ENCODE measurements at places on chromosomes 5 and 9. TPM values are rescaled to one million over a fixed set of nuclear protein-coding genes. Genes with fewer than 3 reads are reported as not detected.

- no peak overlapping the region for H3K4me3 ChIP-seq
- DNase-seq: no peak
- no peaks in the 10 kb centered on the region for H3K36me3 ChIP-seq
These were observed 472.0 kb upstream of the WWC1 start for GRCh38 chr5:167819406-167819805.

GRCh38 chr5:63962279-63962678, at the start of gene HTR1A:
Gene HTR1A (minus strand): TSS chr5:63962445. CDS start chr5:63961719, 726 bp downstream.
- H3K4me1 ChIP-seq: no peaks in the 10 kb centered on the region
- peaks cover 2% of the 10 kb centered on the region for H3K27me3 ChIP-seq
- no peak within 1 kb of the TSS for H3K4me3 ChIP-seq
- no peaks in the 10 kb centered on the region for H3K36me3 ChIP-seq

GRCh38 chr9:127351182-127352166, 45.5 kb upstream of the SLC2A8 start:
- peaks cover 3% of the 10 kb centered on the region for H3K27me3 ChIP-seq
- DNase-seq: no peak
- H3K4me1 ChIP-seq: no peaks in the 10 kb centered on the region
- H3K4me3 ChIP-seq: no peak overlapping the region
- H3K36me3 ChIP-seq: no peaks in the 10 kb centered on the region

DNA sequence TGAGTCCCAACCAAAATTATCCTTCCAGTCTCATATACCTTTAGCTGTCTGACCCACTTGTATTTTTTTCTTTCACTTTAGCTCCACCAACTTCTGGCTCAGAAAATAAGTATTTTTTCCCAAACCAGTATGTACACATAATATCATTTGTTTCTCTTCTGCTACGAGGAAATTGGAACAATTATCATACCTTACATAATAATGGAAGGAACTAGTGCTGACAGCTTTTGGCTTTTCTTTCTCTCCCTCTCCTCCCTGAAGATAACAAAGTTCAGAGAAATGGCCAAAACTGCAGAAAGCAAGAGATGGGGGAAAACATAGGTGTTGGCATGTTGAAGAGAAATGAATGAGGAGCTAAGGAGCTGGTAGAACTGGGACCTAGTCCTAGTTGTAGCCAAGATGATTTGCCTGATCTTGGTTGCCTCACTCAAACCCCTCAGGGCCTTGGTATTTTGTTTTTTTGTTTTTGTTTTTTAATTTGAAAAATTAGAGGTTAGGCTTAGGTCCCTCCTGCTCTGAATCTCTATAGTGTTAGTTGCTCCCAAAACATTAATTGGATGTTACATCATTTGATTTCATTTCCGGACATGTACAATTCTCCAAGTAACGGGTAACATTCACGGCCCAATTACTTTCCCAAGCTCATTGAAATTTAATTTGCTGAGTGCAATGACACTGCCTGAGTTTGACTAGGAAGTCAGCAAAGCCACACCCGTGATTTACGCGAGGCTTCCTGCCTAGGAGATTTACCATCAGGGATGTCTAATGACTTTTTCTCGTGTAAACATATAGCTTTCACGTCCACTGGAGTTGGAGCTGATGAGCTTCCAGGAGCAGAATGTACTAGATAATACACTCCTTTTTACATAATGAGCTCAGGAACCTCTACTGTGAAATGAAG, 291.6 kb downstream of the TLE1 start:
- H3K4me1 ChIP-seq: peaks cover 19% of the 10 kb centered on the region
- no peaks in the 10 kb centered on the region for H3K36me3 ChIP-seq
- no peak overlapping the region for H3K4me3 ChIP-seq
- H3K27ac ChIP-seq: no peak overlapping the region
- DNase-seq: no peak

DNA sequence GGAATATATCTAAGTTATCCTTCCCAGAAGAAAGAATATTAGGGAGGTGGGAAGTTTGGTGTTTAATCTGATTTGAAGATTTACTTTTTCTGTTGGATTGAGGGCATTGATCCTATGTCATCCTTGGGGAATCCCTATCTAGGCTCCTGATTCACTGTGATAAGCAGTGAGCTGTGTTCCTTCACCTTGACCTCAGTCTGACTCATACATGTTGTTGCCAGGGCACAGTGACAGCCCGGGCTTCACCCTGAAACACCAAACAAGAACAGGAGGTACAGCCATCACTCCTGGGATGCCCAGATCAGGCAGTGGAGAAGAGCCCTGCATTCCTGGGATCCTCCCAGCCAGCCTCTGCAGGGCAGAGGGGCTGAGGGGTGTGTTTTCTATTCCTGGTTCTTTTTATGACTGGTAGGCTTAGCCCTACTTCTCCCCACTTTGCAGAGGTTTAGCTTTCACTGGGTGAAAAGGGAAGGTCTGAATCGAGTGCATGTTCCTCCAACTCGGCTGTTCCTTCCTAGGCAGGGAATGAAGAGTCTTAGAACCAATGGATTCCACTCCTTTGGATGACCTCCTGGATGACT, 3.1 kb upstream of the FAM53C start:
- H3K27me3 ChIP-seq: no peaks in the 10 kb centered on the region
- no peak overlapping the region for H3K4me3 ChIP-seq
- H3K4me1 ChIP-seq: peaks cover 25% of the 10 kb centered on the region
- DNase-seq: no peak
- no peaks in the 10 kb centered on the region for H3K36me3 ChIP-seq

DNA sequence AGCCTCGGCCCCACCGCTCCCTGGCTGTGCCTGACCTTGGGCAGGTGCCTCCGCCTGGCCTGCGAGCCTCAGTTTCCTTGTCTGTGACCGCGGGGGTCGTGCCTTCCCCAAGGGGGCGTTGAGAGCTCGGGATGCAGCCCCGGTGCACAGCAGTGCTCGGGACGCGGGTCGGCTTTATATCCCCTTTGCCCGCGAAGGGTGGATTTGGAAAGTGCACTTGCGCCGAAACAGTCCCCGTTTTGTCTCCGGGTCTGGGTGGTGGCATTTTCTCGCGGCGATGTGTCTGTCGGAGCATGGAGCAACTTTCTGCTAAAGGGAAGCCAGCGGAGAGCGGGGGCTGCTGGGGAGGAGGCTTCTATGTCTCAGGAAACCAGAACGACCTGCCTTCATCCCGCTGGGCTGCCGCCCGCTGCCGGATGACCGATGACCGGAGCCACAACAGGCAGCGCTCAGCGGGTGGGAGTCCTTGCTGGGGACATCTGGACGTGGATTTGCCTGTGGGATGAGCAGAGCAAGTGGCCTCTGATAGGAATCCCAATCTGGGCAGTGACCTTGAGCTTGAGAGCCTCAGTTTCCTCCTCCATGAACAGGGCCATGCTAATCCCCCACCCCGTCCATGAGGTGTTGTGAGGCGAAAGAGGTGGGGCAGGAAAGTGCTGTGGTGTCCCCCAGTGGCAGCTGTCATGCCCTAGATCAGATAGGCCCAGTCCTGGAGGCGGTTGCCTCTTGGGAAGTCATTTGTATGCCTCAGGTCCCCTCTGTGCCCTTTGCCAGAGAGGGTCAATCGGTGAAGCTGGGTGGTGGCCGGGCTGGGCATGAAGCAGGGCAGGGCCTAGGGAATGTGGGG, 651 bp downstream of the HRH2 start:
- peak overlapping the region; percentile 64 for H3K4me3 ChIP-seq
- H3K4me1 ChIP-seq: no peaks in the 10 kb centered on the region
- no peaks in the 10 kb centered on the region for H3K36me3 ChIP-seq

DNA sequence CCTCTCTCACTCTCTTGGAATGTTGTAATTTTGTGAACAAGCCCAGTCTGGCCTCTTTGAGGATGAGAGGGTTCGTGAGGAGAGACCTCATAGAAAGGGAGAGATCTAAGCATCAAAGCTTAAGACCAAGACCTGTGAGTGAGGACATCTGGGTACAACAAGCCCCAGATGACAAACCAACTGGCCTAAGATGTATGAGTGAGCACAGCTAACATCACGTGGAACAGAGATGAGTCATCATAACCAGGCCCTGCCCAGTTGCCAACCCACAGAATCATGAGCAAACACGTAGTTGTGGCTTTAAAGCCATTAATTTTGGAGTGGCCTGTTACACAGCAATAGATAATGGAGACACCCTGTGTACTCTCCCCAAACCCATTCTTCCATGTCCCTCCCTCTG, 439.1 kb upstream of the KIF2A start:
- no peak overlapping the region for H3K4me3 ChIP-seq
- DNase-seq: no peak
- H3K36me3 ChIP-seq: no peaks in the 10 kb centered on the region
- no peaks in the 10 kb centered on the region for H3K4me1 ChIP-seq

DNA sequence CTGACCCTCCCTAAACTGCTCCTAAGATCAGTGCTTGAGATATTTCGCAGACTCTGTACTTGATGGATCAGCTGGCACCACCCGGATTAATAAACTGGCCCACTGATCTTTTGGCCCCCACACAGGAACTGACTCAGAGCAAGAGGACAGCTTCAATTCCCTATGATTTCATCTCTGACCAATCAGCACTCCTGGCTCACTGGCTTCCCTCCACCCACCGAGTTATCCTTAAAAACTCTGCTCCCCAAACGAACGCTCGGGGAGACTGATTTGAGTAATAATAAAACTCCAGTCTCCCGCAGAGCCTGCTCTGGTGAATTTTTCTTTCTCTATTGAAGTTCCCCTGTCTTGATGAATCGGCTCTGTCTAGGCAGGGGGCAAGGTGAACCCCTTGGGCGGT, 36.5 kb upstream of the CD180 start:
- H3K27ac ChIP-seq: no peak overlapping the region
- DNase-seq: no peak
- no peaks in the 10 kb centered on the region for H3K36me3 ChIP-seq
- H3K4me3 ChIP-seq: no peak overlapping the region
- H3K4me1 ChIP-seq: peaks cover 9% of the 10 kb centered on the region
- H3K27me3 ChIP-seq: no peaks in the 10 kb centered on the region

- H3K27me3 ChIP-seq: no peaks in the 10 kb centered on the region
- peaks cover 12% of the 10 kb centered on the region for H3K4me1 ChIP-seq
- H3K36me3 ChIP-seq: no peaks in the 10 kb centered on the region
- no peak for DNase-seq
- no peak overlapping the region for H3K27ac ChIP-seq
These were observed 181.3 kb upstream of the GNA14 start for GRCh38 chr9:77829420-77829819.

BAAT gene
- total RNA-seq: under 0.01 TPM

MLANA gene
- total RNA-seq: under 0.01 TPM

TRPM3 gene
- 1.2 TPM for total RNA-seq

CCL27 gene
- 0.36 TPM for total RNA-seq

MCC gene
- total RNA-seq: 45.6 TPM

CNTNAP3 gene
- 1.4 TPM for total RNA-seq

FAM114A2 gene
- total RNA-seq: 31.8 TPM

MSMP gene
- not detected for total RNA-seq

Measured in osteoblast (primary cell).